Hepatocyte (in vitro differentiated cells): ENCODE measurements at places on chromosomes 7 and 10. TPM values are rescaled to one million over a fixed set of nuclear protein-coding genes. Genes with fewer than 3 reads are reported as not detected.
A peak's percentile ranks its signal among the peaks of the same experiment; 100 is the strongest.

- no peaks in the 10 kb centered on the region for H3K4me1 ChIP-seq
- H3K27me3 ChIP-seq, result no peaks in the 10 kb centered on the region
- peak; percentile 29 for DNase-seq
- no peak overlapping the region for H3K27ac ChIP-seq
These were observed 178.3 kb upstream of the AUTS2 start for GRCh38 chr7:69419934-69420333.

Gene AKR1C2
- total RNA-seq, result 47.7 and 51.0 TPM in 2 replicates

GRCh38 chr7:158004123-158004490 lies 583.5 kb downstream of the PTPRN2 start:
- H3K27ac ChIP-seq, result no peak overlapping the region
- no peaks in the 10 kb centered on the region for H3K27me3 ChIP-seq
- no peak for DNase-seq
- H3K36me3 ChIP-seq, result no peaks in the 10 kb centered on the region
- H3K4me3 ChIP-seq, result no peak overlapping the region
- no peaks in the 10 kb centered on the region for H3K4me1 ChIP-seq

Gene NUTM2A
- 1.1 and 1.5 TPM in 2 replicates for total RNA-seq

Gene DLX5
- total RNA-seq, result 4.0 and 5.0 TPM in 2 replicates

DNA sequence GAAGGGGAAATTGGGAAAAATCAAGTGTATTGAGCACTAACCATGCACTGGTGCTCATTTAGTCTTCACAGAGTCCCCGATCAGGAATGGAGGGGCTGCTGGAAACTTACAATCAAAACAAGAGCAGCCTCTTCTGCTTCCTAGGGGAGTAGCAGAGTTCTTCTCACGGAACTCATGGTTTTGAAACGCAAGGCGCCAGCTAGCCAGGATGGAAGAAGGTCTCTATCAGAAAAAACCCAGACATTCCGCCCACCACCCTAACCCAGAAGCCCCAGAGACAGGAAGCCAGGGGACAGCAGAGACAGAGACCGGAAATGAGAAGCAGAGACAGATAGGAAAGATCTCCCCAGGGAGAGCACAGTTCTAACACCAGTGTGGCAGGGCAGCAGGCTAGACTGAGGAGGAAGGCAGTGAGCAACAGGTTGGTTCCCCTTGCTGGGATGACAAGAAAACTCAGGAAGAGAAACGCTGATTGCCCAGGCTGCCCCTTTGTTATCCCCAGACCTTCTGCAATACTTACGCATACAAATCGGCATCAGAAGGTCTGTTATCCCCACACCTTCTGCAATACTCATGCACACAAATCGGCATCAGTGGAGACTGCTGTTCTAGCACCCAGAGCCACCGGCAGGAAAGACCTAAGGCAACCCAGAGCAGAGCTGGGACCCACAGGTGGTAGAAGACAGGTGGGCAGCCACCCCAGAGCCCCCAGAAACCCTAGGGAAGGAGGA lies 99.2 kb downstream of the CPXM2 start:
- no peak for DNase-seq
- H3K4me1 ChIP-seq, result no peaks in the 10 kb centered on the region
- no peak overlapping the region for H3K4me3 ChIP-seq
- peaks cover 3% of the 10 kb centered on the region for H3K27me3 ChIP-seq
- no peaks in the 10 kb centered on the region for H3K36me3 ChIP-seq

Gene NRAP
- not detected in 2 replicates for total RNA-seq

Gene SPDYE2B
- total RNA-seq, result not detected in 2 replicates

GRCh38 chr7:45643630-45644029 lies 69.5 kb downstream of the ADCY1 start:
- no peak for DNase-seq
- no peaks in the 10 kb centered on the region for H3K27me3 ChIP-seq
- peaks cover 5% of the 10 kb centered on the region for H3K4me1 ChIP-seq
- H3K36me3 ChIP-seq, result no peaks in the 10 kb centered on the region
- no peak overlapping the region for H3K27ac ChIP-seq

DNA sequence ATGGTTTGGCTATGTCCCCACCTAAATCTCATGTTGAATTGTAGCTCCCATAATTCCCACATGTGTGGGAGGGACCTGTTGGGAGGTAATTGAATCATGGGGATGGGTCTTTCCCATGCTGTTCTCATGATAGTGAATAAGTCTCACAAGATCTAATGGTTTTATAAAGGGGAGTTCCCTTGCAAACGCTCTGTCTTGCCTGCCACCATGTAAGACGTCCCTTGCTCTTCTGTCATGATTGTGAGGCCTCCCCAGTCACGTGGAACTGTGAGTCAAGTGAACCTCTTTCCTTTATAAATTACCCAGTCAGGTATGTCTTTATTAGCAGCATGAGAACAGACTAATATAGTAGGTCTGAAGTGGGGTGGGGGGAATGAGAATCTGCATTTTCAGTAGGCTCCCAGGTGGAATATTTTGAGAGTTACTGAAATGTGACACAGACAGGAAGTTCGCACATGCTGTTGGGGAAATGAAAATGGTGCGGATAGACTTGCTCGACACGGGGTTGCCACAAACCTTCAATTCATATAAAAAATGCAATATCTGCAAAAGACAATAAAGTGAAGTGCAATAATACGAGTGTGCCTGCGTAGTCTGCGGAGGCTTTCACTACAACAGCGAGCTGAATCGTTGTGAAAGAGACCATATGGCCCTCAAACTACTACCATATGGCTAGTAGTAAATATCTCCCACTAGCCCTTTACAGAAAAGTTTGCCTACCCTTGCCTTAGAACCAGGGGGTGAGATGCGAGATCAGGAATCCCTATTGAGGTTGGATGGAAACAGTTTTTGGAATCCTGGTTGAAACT lies 166.1 kb downstream of the GRK5 start:
- H3K4me3 ChIP-seq, result no peak overlapping the region
- H3K4me1 ChIP-seq, result peaks cover 15% of the 10 kb centered on the region
- H3K36me3 ChIP-seq, result no peaks in the 10 kb centered on the region
- no peaks in the 10 kb centered on the region for H3K27me3 ChIP-seq
- no peak overlapping the region for H3K27ac ChIP-seq

- H3K36me3 ChIP-seq, result no peaks in the 10 kb centered on the region
- no peaks in the 10 kb centered on the region for H3K27me3 ChIP-seq
- DNase-seq, result no peak
- H3K4me3 ChIP-seq, result no peak overlapping the region
- no peak overlapping the region for H3K27ac ChIP-seq
These were observed 122.3 kb downstream of the PPP1R3A start for GRCh38 chr7:113796557-113796956.

GRCh38 chr7:158831738-158832091 lies 2.4 kb upstream of the ESYT2 start:
- no peak overlapping the region for H3K27ac ChIP-seq
- no peaks in the 10 kb centered on the region for H3K27me3 ChIP-seq
